ENCODE measurements at places on chromosomes 4 and X.

GRCh38 chr4:143558823-143559756, 45.6 kb downstream of the SMARCA5 start:
- DNase-seq, result no peak

DNA sequence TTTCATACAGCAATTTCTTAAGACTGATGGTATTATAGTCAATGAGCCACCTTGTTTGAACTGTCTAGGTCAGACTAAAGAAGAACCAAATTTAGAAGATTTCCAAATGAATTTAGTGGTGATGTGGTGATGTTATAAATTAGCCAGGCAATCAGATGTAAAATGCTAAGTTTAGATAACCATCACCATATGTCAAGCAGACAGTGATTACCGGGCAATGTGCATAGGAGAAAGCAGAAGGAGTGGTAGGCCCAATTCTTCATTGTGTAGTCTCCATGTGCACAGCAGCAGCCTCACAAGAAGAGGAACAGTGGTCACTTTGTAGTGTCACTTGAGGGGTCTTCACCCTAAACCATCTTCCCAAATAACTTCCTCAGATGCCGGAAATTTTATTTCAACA, 198.8 kb downstream of the ANTXR2 start:
- no peak for DNase-seq

- DNase-seq, result peak; percentile 69
Observed at GRCh38 chr4:2009651-2010233, 968 bp upstream of the NELFA start.

DNA sequence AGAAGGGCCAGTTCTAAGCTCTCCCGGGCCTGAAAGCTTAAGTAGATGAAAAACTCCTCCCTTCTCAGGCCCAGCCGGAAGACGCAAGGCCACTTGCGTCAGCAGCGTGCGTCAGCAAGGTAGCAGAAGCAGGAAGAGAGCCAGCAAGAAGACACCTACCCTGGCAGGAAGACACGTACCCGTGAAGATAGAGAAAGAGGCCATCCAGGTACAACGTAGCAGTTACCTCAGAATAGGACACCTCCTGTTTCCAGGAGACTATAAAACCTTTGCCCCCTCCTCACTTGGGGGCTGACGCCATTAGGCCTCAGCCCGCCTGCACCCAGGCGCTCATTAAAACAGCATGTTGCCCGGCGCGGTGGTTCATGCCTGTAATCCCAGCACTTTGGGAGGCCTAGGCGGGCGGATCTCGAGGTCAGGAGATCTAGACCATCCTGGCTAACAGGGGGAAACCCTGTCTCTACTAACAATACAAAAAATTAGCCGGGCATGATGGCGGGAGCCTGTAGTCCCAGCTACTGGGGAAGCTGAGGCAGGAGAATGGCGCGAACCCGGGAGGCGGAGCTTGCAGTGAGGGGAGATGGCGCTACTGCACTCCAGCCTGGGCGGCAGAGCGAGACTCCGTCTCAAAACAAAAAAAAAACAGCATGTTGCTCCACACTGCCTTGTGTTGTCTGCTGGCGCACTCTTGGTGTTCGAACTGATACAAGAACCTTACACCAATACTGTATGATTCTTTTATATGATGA, 242.7 kb upstream of the NWD2 start:
- DNase-seq, result no peak

DNA sequence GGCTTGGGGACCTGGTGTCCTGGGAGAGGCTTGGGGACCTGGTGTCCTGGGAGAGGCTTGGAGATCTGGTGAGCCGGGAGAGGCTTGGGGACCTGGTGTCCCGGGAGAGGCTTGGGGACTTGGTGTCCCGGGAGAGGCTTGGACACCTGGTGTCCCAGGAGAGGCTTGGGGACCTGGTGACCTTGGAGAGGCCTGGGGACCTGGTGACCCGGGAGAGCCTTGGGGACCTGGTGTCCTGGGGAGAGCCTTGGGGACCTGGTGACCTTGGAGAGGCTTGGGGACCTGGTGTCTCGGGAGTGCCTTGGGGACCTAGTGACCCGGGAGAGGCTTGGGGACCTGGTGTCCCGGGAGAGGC, 12.6 kb downstream of the SHOX start:
- no peak for DNase-seq

- DNase-seq, result no peak
Observed at GRCh38 chr4:37889849-37890800, 759 bp upstream of the TBC1D1 start.

- no peak for DNase-seq
Observed at GRCh38 chrX:153866302-153867019, 19.5 kb downstream of the L1CAM start.

DNA sequence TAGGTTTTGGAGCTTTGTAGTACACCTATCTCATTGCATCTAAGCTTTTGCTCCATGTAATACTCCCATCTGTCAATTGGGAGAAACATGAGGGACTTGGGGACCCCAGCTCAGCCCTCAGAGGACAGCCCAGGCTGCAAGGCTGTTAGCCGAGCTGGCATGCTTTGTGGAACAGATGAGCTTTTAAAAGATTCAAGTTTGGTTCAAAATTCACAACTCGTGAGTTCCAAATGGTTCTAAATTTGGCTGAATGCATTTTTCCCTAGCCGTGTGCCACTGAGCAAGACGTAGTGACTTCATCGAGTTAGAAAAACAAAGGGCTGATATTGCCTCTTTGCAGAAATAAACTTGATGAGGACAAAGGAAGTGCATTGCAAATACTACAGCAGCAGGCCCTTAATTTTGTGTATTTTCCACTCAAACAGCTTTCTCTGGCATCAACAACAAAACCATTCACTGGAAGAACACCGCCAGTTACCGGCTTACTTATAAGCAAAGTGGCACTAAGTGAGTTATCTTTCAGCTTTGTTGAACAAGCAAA, 165.0 kb upstream of the HS3ST1 start:
- DNase-seq, result no peak

GRCh38 chr4:3715061-3715854, 50.9 kb upstream of the ADRA2C start:
- no peak for DNase-seq

Measured in MV-4-11 (cell line).